COLO829 (cell line): ENCODE measurements at places on chromosomes 1 and 21.

DNA sequence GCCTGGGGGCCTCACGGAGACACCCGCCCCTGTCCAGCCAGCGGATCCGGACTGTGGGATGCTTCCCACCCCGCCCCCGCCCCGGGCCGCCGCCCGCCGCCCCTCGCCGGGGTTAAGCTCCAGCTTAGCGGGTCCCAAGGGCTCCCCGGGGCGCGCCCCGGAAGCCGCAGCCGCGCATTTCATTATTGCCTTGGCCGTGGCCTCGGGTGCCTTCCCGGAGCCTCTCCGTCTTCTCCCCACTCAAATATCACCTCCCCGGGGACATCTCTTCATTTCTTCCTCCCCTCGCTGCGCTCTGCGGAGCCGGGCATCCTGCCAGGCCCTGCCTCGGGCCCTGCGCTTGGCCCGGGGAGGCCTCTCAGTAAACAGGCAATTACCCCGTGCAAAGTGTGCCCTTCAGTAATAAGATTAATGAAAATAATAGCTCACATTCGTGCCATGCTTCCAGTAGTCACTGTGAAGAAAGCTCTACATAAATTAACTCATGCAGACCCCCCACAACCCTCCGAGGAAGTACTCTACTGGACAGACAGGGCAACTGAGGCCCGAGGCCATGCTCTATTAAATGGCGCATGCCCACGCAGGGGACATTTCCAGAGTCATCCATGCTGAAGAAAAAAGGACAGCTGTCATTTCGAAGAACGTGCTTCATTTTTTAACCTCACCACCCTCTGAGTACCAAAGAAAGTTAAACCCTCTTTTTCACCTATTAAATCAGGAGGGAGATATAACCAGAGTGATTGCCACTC, 49.9 kb upstream of the LAPTM5 start:
- DNase-seq: no peak

DNA sequence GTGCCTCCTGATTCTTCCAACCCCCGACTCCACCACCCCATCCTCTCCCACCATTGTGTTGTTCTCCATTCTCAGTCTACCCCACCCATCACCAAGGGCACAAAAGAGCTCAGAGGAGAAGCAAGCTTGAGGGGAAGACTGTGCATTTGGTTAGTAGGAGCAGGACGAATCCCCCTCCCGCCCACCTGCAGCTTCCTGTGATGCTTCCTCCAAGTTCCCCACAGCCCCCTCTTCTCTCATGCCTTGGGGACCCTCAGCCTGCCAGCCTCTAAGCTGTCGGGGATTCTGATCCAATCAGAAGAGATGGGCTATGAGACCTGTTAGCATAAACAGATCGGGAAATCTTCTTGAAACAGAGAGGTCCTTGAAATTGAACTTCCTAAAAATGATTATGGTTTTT, 22.2 kb upstream of the CAPZB start:
- no peak for DNase-seq

DNA sequence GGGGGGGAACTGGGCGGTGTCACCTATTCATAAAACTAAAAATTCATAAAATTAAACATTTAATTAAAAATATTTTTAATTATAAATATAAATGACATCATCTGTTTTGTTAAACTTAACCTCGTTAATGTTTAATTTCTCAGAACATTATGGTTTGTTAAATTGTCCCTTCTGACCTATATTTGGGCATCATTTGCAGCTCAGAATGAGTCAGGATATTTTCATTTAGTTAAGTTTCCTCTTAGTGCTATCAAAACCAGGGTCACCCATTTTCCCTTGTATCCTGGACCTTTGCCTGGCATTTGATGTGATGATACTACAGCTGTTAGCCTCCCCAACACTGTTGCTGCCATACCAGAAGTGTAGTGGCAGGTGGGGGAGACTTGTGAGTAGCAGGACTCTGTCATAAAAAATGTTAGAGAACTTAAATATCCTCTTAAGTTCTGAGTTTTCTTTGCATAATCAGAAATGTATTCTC, 30.3 kb downstream of the TSNAX start:
- no peak for DNase-seq

- no peak for DNase-seq
These were observed 110.3 kb upstream of the TSPAN2 start for GRCh38 chr1:115199416-115200132.

- DNase-seq: peak; percentile 87
These were observed 136.4 kb downstream of the AKT3 start for GRCh38 chr1:243713470-243714186.

- no peak for DNase-seq
These were observed 34.2 kb downstream of the CAMTA1 start for GRCh38 chr1:6819246-6820040.

- DNase-seq: no peak
These were observed 30.6 kb downstream of the ZC3H11B start for GRCh38 chr1:219582296-219582695.

GRCh38 chr1:152067150-152067549, 21.7 kb downstream of the TCHHL1 start:
- no peak for DNase-seq

GRCh38 chr1:55886856-55887712, 671.9 kb upstream of the USP24 start:
- DNase-seq: no peak

DNA sequence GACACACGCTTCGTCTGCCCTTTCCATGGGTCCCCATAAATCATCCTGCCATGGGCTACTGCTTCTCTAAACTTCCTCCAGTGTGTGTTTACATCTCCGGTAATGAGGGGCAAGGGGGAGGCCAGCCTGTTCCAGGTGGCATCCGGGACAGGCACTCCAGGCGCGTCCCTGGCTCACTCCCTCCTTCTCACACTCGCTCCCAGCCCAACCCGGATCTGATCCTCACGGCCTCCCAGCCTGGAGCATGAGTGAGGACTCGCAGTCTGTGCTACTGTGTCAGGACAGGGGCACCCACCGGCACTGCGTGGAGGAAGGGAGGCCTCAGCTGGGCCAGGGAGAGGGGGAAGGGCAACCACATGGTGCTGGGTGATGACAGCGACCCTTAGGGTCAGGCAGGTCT, 225.4 kb downstream of the TRABD2B start:
- DNase-seq: no peak

DNA sequence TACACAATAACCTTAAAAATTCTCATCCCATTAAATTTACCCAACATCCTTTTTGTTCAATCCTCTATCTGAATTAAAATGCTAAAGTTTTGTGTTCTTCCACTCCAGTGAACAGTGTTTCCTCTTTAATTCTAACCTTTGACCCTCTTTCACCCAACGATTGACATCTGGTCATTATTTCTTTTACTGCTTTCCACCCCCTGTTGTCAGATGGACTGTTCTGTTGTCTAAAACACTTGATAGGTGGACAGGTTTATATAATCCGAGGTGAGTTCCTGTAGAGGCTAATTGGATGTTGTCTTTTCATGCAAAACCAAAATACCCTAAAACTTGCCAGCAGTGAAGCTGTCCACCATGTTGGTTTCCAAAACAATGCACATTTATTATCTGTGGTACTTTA, 73.4 kb upstream of the SERTAD4 start:
- no peak for DNase-seq

DNA sequence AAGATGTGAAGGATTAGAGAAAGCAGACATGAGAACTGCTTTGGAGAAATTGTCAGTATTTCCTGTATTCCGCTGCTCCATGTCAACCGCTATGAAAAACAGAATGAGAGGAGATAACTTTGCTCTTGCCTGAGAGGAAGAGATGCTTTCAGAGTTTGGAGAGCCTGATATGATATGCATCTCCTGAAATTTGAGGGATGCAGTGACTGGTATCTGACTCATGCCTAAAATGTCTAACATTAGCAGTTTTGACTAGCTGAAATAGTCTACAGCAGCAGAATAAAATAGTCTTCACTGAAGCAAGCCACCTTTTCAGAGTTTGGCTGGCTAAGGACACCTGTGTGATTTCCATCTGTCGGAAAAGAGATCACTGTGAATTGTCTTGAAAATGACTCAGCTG, 165.8 kb upstream of the LRRC7 start:
- no peak for DNase-seq

DNA sequence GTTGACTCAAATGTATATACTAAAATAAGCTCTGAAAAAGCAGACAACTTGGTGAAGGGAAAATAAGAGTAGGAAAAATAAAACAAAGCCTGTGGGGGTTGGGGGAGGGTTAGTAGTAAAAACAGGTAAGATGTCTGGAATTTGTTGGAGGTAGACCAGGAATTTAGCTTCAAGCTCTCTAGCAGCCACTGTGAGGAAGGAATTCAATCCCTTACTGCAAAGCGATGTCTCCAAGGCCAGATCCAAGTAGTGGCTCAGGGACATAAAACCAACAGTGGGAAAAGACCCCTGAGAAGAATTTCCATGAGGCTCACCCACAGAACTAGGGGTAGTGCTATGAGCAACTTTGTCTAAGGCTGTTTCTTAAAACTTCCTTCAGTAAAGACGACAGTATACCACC, 7.8 kb downstream of the ANGPTL7 start:
- DNase-seq: no peak

DNA sequence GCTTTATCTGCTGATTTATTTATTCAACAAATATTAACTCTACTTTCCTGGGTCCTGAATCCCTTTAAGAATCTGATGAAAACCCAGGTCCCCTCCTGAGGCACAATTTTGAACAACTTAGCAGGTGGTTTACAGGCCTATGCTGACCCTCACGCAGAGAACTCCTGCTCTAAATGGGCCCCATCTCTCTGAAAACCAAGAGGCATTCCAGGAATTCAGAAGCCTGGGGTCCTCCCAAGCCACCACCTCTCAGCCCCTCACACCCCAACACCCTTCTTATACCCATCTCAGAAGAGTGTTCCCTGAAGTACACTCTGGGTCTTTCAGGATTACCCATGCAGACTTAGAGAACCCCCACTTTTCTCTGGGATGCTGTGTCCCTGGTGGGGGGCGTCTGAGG, 34.5 kb downstream of the LHX4 start:
- DNase-seq: no peak

DNA sequence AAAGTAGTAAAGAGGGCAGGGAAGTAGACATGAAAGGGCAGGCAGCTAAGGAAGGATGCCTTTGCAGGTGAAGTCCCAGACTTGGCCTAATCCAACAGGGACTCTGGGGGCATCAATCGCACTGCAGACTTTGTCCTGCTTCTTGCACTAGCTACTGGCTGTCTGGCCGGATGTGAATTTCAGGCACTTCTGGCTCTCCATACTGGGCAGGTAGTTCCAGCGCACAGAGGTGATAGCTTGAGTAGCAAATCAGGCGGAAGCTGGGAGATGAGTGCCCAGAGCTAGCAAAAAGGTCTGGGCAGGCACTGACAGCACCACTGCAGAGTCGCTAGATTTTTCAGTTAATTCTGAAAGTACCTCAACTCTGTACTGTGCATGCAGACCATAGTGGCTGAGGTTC, 997 bp downstream of the RSPH1 start:
- DNase-seq: no peak

GRCh38 chr1:46364612-46365011, 24.0 kb downstream of the NSUN4 start:
- no peak for DNase-seq
